HepG2 (cell line): ENCODE measurements at places on chromosomes 12 and 14. TPM values are rescaled to one million over a fixed set of nuclear protein-coding genes. Genes with fewer than 3 reads are reported as not detected.

The NRXN3 gene
- not detected in 2 replicates for total RNA-seq

- DNase-seq, result no peak
Measured at GRCh38 chr12:38776647-38777046, 128.7 kb downstream of the CPNE8 start.

- DNase-seq, result no peak
Measured at GRCh38 chr12:130655010-130655409, 61.1 kb downstream of the RIMBP2 start.

- no peak for DNase-seq
Measured at GRCh38 chr12:53097207-53097563, 282 bp upstream of the IGFBP6 start.

The STXBP6 gene
- total RNA-seq, result 35.3 and 43.2 TPM in 2 replicates

The B4GALNT3 gene
- total RNA-seq, result 2.9 and 4.4 TPM in 2 replicates

DNA sequence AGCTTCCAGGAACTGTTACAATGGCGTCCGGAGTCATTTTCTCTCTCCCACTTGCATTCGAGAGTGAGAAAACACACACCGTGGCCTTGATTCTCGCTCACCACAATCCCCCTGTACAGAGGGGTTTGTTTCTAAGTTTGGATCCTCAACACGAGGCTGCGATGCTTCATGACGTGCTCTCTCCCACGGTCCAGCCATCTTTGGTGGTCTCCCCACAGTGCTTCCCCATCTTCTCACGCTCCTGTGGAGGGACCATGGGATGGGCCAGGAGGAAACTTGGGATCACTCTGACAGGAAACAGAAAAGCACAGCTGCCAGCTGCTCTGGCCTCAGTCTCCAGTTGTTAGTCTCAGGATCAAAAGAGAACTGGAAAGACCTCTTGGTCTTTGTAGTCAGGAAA is 28.1 kb downstream of the OR10P1 start:
- no peak for DNase-seq

GRCh38 chr12:130488358-130488710 is 150.6 kb downstream of the PIWIL1 start:
- DNase-seq, result no peak

DNA sequence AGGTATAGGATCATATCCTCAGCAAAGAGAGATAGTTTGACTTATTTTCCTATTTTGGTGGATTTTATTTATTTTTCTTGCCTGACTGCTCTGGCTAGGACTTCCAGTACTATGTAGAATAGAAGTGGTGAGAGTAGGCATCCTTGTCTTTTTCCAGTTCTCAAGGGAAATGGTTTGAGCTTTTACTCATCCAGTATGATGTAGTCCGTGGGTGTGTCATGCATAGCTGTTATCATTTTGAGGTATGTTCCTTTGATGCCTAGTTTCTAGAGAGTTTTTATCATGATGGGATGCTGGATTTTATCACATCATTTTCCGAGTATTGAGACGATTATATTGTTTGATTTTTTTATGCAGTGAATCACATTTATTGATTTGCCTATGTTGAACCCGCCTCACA is 97.2 kb downstream of the MGAT4C start:
- DNase-seq, result no peak

DNA sequence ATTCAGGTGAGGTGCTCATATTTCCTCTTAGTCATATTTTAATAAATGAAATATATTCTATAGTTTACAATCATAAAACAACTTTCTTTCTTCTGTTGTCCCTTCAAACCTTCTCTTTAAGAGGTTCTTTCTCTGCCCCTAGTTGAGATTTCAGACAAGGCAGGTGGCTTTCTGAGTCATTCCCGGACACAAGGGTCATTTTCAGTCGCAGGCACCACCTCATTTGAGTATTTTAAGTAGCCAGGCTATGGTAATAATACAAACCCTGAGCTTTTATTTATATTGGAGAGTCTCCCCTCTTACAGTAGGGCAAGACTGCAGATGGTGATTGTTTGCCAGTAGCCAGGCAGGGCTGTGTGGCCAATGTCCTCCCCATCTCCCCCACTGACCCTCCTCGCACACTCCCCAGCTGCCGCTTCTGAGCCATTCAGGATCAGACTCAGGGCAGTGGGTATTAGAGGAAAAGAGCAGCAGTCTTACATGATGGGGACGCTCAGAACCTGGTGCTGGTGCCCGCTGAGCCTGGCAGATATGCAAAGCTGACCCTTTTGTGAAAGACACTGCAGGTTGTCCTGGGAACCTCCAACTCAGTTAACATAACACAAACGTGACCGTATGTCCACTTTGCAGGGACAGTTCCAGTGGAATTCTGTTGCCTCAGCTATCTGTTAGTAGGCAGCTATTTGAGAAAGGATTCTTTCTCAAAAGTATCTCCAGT is 101.1 kb upstream of the BCL2L14 start:
- no peak for DNase-seq

DNA sequence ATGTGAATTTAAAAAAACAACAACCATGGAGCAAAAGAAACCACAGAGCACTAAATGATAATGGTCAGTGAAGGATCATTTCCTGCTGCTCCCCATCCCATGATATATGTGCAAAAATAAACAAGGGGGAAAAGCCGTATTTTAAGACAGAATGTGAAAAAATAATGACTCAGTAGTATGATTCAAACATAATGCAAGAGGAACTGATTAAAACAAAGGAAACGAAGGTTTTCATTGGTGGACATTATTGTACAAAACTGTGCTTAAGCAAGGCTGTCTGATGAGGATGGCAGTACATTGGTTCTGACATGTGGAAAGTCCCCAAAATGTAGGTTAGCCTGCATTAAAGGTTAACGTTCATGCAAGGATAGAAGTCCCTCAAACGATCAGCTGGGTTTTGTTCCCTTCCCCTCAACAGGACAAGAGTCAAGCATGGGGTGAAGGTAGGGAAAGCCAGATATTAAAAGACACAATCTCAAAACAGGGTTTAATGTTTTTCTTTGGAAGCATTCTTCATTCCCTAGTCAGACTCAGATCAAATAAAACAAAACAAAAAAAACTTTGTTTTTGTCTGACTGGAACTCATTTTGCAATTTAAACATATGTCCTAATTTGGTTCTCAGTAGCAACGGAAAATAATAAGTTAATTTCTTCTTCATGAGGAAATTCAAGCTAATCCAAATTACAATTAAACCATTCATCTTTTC is 26.3 kb upstream of the PTGDR start:
- no peak for DNase-seq

DNA sequence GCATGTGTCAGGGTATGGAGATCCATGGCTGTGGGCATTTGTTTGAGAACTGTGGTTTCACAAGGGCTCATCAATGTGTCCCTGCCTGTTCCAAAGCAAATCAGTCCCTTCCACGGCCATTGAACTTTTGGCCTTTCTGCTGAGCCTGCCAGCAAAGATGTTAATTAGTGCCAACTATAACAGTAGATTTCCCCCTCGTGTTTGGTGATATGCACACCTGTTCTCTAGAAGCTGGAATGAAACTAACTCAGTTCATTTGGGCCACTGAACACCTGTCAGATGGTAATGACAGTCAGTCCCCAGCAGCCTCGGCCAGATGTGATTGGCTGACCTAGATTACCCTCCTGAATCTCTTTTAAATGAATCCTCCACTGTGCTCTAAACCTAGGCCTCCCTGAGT is 43.2 kb downstream of the IRAK3 start:
- no peak for DNase-seq

The ARHGEF25 gene
- total RNA-seq, result 10.1 and 11.5 TPM in 2 replicates

DNA sequence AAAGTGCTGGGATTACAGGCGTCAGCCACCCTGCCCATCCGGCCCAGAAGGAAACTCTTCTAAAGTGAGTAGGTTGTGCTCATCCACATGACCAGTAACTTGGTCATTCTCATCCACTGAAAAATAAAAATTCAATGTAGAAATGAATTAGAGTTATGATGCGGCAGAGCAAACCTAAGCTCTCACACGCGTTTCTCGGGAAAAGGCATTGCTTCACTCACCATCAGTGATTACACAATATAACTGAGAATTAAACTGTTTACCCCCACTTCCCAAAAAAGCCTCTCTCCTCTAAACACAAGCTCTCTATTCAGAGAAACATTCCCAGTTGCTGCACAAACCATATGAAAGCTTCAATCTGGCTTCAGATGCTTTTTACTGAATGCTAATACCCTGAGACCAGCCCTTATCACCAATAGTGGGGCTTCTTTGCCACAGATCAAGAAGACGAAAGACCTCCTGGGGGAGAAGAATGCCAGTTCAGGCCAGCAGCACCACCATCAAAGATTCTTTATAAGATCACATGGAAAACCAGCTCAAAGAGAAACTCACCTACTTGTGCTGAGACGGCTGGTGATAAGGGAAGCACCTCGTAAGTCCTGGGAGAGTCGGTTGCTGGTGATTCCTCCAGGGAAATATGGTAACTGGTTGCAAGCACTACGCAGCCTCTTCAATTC is 121.5 kb upstream of the SFSWAP start:
- DNase-seq, result no peak

The MMP19 gene
- total RNA-seq, result 0.07 TPM in 1 of 2 replicates, not detected in the other

DNA sequence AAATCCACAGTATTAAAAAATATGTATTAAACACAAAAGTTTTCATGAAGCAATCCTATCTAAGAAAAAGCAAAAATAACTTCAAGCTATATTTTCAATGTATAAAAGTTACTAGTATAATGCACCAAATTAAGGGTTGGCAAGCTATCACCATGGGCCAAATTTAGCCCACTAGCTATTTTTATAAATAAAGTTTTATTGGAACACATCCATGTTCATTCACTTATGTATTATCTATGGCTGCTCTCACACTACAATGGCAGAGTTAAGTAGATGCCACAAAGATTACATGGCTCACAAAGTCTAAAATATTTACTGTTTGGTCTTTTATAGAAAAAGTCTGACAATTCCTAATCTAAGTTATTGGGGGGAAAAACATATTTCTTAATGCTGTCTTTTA is 17.6 kb downstream of the KLHL28 start:
- no peak for DNase-seq

DNA sequence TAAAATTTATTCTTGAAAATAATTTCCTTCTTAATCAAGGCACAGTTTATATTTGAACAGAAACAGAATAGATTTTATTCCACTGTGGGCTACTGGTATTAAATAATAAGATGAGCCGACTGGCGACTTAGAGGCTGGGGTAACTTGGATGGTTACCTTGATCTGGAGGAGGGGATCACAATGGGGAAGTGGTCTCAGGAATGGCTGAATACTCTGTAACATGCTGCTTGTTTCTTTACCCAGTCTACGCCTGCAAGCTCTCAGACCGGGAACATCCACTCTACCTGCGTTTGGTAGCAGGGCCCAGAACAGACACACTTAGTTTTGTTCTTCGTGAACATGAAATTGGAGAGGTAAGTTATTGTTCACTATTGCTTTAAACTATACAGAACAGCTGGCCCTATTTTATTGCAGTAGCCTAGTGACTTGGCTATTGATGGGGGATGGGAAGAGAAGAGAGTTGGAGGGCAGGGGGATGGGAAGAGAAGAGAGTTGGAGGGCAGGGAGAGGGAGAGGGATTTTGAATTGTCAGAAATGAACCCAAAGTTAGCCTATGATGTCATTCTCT is 67.9 kb downstream of the GNS start:
- DNase-seq, result no peak

- peak; percentile 62 for DNase-seq
Measured at GRCh38 chr14:53478174-53478573, 325.1 kb upstream of the DDHD1 start.

DNA sequence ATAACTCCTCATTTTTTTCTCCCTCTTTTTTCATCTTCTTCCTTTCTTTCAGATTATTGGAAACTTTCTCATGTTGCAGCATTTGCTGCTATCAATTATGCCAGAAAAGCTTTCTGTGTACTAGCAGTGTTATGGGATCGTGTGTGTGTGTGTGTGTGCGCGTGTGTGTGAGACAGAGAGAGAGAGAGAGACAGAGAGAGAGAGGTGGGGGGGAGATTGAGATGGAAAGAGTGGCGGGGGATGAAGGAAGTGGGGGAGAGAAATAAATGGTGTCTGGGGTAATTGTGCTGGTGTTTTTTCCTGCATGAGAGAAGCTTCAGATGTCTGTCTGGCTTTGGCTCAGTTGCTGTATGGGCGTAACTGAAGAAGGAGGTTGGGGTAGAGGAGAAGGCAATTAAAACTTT is 268.9 kb downstream of the RAD51B start:
- DNase-seq, result no peak
